ENCODE measurements at places on chromosomes 16 and 17.

GRCh38 chr17:71935341-71935740 lies 185.5 kb upstream of the SOX9 start:
- no peak for DNase-seq

- no peak for DNase-seq
These were observed 68.9 kb upstream of the HAS3 start for GRCh38 chr16:69036399-69037091.

DNA sequence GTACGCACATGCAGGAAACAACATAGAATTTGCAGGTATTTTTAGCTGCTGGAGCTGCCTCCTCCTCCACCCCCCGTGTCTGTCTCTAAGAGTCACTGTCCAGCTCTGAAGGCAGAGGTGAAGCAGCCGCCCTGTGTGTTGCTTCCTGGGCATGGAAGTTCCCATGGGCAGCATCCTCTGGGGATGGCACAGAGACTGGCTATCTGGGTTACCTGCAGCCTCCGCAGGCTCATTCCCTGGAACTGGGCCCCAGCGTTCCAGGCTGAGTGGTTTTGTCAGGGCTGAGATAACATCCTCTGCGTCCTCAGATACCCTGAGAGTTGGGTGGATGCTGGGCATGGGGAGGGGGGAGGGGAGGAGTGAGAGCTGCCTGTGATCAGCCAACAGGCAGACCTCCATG lies 41.5 kb upstream of the MRTFB start:
- no peak for DNase-seq

- no peak for DNase-seq
These were observed 7.1 kb upstream of the DCAF7 start for GRCh38 chr17:63542942-63543821.

- DNase-seq, result no peak
These were observed 1.5 kb downstream of the ZNF768 start for GRCh38 chr16:30524575-30525568.

DNA sequence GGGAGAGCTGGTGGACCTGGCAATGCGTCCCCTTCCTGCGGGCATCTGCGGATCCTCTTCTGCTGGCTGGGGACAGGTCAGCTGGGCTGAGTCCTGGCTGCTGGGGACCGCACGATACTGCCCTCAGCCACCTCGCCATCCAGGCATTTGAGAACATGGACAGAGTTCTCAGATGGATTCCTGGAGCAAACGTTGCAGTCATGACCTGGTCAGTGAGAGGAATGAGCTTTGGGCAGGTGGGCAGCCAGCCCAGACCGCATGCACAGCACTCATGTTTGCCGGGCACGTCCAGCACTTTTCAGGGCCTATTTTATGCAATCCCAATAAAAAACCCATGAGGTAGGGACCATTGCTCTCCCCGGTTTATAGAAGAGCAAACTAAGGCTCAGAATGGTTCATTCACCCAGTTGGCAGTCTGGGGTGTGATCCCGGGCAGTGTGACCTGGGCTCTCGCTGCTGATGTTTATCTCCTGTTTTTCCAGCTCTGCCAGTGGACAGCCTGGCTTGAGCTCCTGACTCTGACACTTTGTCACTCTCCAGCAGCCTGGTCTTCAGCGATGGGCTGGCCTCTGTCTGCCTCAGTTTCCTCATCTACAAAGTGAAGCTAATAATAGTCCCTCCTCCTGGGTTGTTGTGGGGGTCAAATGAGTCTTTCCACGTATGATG lies 294.7 kb downstream of the IRF8 start:
- no peak for DNase-seq

DNA sequence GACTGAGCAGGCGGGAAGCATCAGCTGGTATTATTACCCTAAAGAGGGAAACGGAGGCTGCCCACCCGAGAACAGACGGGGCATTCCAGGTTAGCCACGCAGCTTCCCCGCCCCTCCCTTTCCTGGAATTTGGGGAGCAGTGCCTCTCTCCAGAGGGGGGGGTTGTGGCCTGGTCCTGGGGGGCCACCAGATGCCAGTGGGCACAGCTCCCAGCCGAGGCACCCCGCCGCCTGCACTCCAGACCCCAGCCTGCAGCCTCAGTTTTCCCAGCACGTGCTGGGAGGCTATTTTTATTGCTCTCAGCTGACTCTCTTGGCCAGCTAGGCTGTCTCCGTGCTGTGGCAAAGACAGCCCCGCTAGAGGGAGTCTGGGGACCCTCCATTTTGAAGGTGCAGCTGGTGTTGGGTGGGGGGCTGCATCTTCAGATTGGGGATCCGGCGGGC lies 62.7 kb upstream of the GSE1 start:
- no peak for DNase-seq

- no peak for DNase-seq
These were observed 31.0 kb upstream of the PITPNA start for GRCh38 chr17:1593630-1593931.

DNA sequence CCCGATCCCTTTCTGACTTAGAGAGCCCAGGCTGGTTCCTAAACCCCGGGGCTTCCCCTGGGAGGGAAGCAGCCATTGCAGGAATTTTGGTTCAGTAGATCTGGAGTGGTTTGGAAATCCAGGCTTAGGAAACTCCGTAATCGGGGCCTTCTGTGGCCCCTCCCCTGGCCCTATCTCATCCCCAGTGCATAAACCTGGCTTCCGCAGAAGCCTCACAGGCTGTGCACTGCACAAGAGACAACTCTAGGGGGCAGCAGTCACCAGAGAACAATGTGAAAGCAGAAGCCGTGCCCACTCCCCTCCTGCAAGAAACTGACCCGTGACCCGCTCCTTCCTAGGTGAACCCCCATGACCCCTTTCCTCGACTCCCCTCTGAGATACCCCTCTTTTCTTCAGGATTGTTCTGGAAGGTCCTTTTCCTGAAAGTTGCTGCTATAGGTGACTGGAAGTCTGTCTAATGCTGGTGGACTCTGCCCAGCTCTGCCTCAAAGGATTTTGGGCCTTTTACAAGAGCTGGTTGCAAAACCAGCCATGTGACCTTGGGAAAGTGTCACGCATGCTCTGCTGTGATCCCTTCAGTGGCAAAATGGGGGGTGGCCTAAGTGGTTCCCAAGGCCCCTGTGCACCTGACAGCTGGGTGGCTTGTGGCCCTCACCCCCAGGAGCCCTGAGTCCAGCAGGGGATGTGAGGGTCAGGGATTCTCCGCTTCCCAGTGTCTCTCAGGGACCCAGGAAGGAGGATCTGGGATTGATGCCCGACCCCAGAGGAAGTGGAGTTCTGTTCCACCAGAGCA lies 14.4 kb downstream of the GUCY2D start:
- no peak for DNase-seq

GRCh38 chr16:64489449-64489848 lies 632.4 kb downstream of the CDH11 start:
- DNase-seq, result no peak

DNA sequence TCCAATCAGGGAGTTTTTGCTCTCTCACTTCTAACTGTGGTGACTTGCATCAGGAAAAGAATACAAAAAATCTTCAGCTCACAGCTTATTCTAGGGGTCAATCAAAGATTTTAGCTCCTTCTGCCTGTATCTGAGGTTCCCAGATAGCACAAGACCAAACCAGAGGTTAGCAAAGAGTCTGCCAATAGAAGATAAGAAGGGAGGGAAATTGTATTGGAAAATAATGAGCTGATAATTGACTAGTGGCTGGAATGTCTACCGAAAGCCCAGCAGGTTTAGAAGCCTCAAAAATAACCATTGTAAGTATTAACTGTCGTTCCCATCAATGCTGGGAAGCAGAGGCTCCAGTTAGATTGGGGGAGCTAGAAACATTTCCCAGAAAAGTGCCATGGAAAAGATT lies 26.3 kb downstream of the HS3ST3A1 start:
- no peak for DNase-seq

GRCh38 chr16:89697616-89698331 lies 3.7 kb downstream of the SPATA2L start:
- DNase-seq, result no peak

GRCh38 chr16:30802936-30803335 lies 15.9 kb upstream of the ZNF629 start:
- no peak for DNase-seq

DNA sequence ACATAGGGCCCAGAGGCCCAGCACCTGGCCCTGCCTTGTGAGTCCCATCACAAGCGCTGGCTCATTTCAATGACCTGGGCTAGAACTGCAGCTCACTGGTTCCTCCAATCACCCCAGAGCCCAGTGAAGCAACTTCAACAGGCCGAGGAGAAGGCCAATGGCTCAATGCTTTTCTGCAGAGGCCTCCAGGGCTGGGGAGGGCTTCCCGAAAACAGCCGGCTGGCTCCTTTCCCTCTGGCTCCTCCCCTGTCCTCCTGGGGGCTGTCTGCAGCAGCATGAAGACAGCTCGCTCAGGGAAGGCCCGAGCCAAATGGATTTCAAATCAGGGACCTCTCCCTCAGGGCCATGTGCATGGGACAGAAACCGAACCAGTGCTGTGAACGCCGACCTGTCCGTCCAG lies 121.6 kb downstream of the ZNF423 start:
- DNase-seq, result no peak

GRCh38 chr17:59814685-59815084 lies 78.1 kb downstream of the TUBD1 start:
- no peak for DNase-seq

- no peak for DNase-seq
These were observed 40.9 kb downstream of the LAT start for GRCh38 chr16:29025735-29026134.

- DNase-seq, result no peak
These were observed 10.9 kb upstream of the TAC4 start for GRCh38 chr17:49858796-49859195.

GRCh38 chr17:28274591-28275265 lies 44.3 kb upstream of the TMEM97 start:
- DNase-seq, result no peak

GRCh38 chr17:80475910-80476876 lies at the start of gene NPTX1:
Gene NPTX1 (minus strand): TSS chr17:80476607. CDS start chr17:80476446, 161 bp downstream.
- DNase-seq, result no peak

DNA sequence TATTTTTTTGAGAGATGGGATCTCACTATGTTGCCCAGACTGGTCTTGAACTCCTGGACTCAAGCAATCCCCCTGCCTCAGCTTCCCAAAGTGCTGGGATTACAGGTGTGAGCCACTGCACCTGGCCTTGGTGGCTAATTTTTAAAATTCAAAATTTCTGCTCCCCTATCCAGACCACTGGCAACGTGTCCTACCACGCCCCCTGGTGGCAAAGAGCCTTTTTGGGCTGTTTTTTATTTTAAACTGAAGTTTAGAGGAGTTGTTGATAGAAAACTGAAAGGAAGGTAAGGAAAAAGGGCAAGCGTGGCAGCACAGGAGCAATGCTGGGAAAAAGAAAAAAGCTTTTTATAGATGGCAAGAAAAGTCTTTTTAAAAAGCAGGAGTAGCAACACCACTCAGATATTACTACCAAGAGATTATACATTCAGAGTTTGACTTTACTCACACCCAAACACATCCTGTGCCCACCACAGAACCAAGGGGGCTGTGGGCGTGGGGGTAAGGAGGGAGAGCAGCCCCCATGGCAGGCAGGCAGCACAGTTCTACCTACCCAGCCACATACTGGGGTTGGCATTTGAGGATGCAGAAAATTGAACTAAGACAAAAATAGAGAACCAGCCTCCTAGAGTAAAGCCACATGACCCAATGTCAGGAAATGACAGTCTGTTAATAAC lies 4.2 kb upstream of the MXRA7 start:
- DNase-seq, result no peak

GRCh38 chr16:525123-525519 lies 2.4 kb upstream of the CAPN15 start:
- no peak for DNase-seq

DNA sequence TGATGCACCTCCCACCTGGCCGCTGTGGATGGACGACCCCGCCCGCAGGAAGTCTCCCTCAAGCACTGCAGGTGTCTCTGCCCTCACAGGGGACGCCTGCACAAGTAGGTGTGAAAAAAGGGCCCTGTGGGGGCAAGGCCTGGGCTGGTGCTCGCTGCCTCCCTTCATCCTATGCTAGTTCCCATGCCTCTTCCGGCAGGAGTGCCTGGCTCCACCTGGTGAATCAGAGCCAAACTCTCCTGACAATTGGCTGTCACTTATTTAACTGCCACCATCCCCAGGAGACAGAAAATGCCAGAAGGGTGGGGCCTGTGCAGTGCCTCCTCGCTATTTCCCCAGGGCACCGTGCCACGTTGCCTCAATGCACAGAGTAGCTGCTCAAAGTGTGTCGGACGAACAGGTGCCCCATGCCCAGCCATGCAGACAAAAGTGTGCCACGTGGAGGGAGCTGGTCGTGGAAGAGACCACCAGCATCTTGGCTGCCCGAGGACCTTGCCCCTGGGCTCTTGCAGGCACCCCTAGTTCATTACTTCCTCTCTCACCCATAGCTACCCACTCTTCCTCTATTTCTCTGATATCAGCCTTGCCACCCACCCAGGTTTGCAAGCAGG lies 170.7 kb downstream of the SEC14L1 start:
- no peak for DNase-seq

GRCh38 chr17:3712811-3713463 lies 10.8 kb upstream of the HASPIN start:
- DNase-seq, result no peak

- DNase-seq, result no peak
These were observed at the start of gene CBLN1 for GRCh38 chr16:49281480-49281842. Gene CBLN1 (minus strand): TSS chr16:49281838. CDS start chr16:49281465, 373 bp downstream.

DNA sequence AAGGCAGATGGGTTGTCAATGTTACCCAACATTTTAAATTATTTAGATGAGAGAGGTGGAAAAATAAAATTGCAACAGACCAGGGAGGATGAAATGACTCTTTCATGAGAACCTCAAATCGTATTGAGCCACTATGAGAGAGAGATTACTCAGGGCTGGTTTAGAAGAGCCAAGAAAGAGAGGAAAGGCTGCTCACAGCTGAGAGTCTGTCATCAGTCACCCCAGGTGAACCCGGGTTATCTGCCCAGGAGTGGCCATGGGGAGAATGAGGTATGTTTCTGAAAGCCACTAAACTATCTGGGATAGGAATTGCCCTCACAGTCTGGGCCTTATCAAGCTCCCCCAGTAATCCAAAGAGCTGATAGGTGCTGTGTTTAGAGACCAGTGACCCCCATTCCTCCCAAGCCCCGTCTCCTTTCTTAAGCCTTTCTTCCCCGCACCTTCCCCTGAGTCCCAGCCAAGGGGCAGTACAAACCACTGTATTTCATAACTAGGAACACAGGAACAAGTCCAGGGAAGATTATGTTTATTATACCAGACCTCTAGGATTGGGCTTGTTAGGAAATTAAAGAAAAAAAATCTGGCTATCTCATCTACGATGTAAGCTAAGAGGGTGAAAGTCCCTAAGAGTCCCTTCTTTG lies 158.9 kb upstream of the NOL11 start:
- no peak for DNase-seq

DNA sequence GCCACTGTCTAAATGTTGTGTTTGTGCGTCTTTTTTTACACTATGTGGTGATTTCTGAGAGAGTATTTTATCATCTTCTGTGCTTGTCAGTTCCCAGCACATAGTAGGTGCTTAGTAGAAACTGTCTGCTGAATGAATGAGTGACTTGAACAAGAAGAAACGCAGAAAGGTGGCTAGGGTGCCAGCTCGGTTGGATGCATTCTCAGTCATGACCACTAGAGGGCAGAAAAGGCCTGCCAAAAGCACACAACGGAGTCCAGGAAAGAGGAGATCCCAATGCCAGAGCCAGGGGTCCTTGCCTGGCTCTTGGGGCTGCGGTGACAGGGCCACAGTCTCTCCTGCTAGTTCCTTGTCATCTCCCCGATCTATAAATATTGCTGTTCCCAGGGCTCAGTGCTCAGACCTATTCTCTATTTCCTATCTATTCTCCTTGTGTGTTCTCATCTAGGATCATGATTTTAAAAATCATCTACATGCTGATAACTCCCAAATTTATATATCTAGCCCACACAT lies 57.3 kb upstream of the CCL1 start:
- DNase-seq, result peak; percentile 3
